ENCODE measurements at places on chromosomes 5 and 9. TPM values are rescaled to one million over a fixed set of nuclear protein-coding genes. Genes with fewer than 3 reads are reported as not detected.

The PTGER4 gene
- total RNA-seq, result 13.8 TPM

The SHISAL2B gene
- not detected for total RNA-seq

GRCh38 chr9:90180381-90180780, 462.2 kb downstream of the DIRAS2 start:
- DNase-seq, result no peak

DNA sequence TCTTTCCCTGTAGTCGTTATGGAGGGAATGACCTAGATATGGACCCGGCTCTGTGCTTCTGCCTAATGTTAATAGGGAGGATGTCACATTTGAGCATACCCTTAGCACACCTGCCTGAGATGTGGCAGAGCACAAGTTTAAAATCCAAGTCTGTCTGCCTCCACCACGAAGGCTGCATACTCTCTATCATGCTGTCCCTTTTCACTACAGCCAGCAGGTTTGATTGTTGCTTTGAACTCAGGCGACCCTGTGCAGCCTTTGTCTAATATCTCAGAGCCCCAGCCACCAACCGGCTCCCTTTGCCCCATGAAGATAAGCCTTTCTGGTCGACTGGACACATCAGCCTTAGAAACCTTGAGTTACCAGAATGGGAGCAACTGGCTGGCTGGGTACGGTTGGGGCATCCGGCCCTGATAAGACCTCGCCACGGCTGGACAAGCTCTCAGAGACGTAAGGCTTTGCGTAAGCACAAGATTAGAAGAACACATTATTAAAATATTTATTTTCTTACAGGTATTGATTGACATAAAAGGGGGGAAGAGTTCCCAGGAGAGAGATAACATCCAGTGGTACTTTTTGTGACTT, 222.0 kb upstream of the TRIM32 start:
- no peak for DNase-seq

The PRRC2B gene
- total RNA-seq, result 198 TPM

DNA sequence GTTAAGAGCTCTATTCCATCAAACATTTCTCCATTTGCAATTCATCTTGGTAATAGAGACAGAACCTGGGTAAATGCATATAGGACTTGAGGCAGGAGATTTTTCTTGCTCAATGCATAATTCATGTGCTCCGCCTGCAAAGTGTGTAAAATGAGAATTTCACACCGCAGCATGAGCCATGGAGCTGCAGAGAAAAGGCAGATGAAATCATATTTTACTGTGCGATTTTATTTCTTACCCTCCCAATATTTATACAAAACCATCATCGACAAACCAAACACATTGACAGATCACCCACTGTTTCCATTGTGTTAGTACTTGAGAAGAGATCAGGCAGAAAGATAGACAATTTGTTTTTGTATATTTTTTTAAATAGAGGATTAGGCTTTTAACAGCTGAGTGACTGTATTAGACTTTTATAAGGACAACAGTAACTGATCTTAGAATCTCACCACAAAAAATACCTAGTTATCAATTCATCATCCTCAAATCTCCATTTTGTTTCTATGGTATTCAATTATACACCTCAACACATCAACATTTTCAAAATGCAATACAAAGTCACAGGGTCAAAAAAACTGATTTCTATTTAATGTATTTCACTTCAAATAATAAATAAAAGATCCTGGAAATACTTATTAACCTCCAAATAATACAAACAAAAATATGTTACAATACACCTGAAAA, 191.1 kb downstream of the AP3B1 start:
- DNase-seq, result no peak

The HBEGF gene
- total RNA-seq, result 22.6 TPM

DNA sequence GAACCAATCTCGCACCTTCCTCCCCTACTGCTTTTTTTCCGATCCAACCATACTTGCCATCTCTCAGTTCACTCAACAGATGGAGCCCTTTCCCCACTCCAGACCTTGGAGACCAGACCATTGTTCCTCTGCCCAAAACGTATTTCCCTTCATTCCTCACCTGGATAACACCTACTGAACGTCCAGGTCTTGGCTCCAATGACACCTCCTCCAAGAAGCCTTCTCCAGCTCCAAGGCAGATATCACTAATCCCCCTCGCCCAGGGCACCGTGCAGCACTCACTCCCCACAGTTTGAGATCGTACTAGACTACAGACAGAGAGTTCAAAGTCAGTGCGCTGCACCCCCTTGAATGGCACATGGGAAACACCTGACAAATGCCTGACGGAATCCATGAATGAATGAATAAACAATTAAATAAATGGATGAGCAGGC, 47.1 kb upstream of the AKNA start:
- no peak for DNase-seq

GRCh38 chr5:56517011-56517416, 283.9 kb upstream of the ANKRD55 start:
- no peak for DNase-seq

DNA sequence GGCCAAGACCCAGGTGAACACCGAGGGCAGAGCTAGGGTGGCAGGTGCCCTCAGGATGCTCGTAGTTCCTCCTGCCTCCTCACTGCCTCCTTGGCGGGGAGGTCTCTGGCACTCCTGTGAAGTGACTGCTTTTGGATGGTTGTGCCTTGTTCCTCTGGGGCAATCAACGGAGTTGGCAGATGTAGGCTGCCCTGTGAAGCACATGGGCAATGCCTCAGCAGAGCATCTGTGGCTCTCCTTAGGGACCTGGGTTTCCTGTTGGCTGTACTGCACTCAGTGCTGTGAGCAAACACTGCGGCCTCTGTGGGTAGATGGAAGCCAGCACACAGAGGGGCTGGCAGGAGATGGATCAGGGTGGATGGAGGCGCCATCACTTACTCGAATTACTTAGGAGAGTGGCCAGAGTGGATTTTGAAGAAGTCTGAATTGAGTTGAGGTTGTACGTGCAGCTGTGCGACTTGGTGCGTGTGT, 71.4 kb upstream of the COL5A1 start:
- no peak for DNase-seq

The RLN1 gene
- not detected for total RNA-seq

The ANKRD55 gene
- total RNA-seq, result not detected

The SOHLH1 gene
- total RNA-seq, result not detected

DNA sequence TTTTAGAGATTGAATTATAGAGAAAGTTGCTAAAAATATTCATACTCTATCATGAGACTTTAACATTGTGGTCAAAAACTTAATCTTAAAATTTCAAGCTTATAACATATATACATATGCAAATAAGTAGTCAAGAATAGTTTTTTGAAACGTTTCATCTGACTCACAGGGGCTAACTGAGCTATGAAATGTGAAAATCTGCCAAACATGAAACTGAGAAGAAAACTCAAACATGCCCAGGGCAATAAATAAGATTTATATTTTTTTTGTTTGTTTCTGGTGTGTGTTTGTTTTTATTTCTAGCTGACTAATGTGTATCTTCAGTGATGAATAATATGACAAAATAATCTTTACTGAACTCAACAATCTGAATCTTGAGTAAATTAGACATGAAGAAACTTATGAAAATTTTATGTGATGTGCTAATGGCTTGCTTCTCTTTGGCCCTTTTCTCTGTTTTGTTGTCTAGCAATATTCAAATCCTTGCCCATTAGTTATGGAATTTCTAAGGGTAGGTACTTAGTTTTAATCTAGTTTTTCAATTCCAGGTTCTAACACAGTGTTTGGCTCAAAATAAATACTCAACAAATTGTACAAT, 99.9 kb downstream of the FAM174A start:
- DNase-seq, result no peak

The DMRT3 gene
- 0.28 TPM for total RNA-seq

The PCDHA9 gene
- total RNA-seq, result 1.1 TPM
